T-cell (primary cell): ENCODE measurements at places on chromosomes 3 and 15.

DNA sequence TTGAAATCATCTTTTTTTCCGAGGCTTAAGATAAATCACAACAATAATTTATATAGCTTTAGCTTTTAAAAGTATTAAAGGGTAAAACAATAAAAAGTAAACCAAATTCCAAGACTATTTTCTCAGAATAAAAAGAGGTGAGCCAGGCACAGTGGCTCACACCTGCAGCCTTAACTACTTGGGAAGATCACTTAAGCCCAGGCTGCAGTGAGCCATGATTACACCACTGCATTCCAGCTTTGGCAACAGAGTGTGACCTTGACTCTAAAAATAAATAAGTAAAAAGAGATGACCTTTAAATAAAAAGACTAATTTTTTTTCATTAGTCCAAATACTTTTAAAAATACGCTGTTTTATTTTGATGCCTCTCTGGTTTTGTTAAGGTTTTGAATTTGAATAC lies 54.4 kb downstream of the C3orf80 start:
- DNase-seq = no peak

DNA sequence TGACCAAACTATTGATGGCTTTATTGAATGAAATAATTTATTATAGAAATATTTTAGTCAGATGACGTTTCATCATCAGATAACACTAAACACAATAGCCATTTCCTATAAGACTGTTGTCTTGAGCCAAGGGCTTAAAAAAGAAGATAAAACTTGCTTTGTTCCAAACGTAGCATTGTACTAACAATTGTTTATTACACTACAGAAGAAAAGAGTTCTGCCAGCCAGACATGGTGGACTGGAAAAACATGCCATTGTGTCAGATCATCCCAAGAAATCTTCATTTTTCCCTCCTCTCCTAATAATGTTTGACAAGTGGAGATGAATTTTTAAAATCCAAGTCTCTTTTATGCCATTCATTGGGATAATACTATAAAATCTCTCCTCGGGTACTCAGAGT lies 203.3 kb downstream of the CDIN1 start:
- DNase-seq = no peak

GRCh38 chr15:69793431-69793780 lies 304.3 kb downstream of the TLE3 start:
- no peak for DNase-seq

- DNase-seq = no peak
Measured at GRCh38 chr3:130843441-130843840, 50.4 kb upstream of the ATP2C1 start.

DNA sequence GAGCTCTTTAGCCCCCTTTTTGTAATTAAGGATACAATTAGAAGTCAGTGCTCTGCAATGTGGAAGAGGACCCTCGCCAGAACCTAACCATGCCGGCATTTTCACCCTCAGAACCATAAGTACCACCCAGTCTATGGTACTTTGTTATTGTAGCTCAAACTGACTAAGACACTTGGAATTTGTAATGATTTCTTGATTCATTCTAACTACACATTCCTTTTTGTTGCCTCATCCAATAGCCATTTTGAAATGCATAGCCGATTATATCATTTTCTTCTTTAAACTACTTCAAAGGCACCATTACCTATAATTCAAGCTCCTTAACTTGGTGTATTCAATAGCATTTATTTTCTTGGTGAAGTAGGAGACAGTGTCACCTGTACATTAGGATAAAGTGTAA lies 61.4 kb downstream of the GLB1 start:
- DNase-seq = no peak

DNA sequence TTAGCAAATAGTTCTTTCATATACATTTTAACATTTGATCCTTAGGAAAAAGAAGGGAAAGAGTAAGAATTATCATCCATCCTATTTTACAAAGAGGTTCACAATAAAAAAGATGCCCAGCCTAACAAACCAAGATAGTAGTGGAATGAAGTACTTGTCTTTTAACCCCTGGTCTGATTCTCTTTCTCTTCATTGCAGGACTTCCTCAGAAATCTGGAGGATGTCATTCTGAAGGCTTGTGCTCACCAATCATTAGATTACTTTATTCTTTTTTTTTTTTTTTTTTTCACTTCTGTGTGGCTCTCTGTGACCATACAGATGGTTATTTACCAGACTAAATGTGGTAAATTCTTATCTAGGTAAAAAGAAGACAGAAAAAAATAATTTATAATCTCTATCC lies 7.0 kb downstream of the HDGFL3 start:
- DNase-seq = no peak

- no peak for DNase-seq
Measured at GRCh38 chr3:108296239-108296638, at the start of gene HHLA2. HHLA2 (plus strand) TSS chr3:108296548; CDS start chr3:108351814, 55,266 bp downstream.
